ENCODE measurements at places on chromosomes 1 and 21.

GRCh38 chr1:230509281-230509977, 83.3 kb upstream of the PGBD5 start:
- no peak for DNase-seq

DNA sequence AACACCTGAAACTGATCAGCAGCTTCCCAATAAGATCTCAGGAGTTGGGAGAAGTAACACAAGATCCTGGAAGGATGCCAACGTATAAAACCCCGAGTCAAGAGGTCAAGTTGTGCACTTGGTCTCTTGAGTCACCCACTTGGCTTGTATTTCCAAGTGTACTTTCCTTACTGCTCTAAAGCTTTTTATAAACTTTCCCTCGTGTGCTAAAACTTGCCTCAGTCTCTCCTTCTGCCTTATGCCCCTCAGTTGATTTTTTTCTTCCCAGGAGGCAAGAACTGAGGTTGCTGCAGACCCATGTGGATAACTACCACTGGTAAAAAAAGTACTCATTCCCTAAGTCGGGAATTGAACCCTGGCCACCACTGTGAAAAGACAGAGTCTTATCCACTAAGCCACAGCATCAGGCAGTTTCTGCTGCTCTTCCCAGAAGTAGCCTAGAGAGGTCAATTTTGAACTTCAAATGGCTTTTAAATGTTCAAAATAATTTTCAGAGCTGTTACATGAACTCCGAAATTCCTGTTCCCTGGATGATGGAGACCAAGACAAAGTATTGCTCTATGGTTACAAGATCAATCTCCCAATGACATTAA, 28.9 kb downstream of the ITLN2 start:
- DNase-seq, result no peak

- DNase-seq, result no peak
These were observed 15.7 kb upstream of the NRIP1 start for GRCh38 chr21:15080526-15080925.

DNA sequence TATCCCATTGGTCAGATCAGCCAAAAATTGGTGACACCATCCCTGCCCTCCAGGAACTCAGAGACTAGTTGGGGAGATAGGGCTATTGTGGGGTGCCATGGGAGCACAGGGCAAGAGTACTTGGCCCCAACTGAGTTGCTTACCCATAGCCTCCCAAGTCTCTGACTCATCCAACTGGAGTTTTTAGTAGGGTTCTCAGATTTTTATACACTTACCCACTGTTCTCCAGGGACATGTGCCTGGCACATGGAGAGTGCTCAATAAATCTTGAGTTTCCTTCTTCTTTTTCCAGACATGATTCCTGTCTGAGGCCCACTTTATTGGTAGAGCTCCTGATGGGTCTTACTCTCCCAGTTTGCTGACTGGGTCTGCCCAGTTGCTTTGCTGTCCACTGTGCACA, 56.7 kb downstream of the OVGP1 start:
- DNase-seq, result no peak

DNA sequence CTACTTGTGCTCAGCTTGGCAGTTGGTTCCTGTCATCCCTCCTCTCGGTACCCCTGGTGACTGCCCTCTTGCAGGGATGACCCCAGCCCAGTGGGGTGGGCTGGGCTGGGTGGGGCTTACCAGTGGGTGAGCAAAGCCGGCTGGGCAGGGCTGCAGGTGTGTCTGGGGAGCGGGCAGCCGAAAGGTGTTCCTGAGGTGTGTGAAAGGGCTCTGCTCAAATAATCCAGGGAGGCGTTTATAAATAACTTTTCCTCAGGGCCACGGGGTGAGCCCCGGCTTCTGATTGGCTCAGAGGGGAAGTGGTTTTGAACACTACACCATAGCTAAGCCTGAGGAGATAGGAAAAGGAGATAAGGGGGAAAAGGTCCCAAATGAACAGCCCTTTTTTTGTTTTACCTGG, at the start of gene SLC26A9:
Gene SLC26A9, minus strand, starts transcription at position 212 of the 400 bp plus-strand sequence. CDS start 7,636 bp downstream, outside the sequence.
- DNase-seq, result no peak

DNA sequence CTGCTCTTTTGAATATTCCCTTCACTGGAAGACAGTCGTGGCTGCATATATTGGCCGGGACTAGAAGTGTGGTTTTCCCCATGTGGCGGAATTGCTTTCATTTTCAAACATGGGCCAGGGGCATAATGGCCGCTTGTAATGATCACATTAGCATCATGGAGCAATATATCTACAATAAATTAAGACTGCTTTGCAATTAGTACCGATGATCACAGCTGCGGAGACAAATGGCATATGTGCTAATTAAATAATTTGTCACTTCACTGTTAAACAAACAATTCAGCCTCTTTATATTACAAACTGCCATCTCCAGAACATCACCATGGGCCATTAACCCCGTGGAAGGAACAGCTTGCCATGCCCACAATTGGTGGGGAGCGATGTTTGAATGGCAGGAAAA, 68.2 kb upstream of the OLIG2 start:
- no peak for DNase-seq

Data from coronary artery (tissue), 2 donors.